Endodermal cell (in vitro differentiated cells): ENCODE measurements at places on chromosomes 5 and 9. TPM values are rescaled to one million over a fixed set of nuclear protein-coding genes. Genes with fewer than 3 reads are reported as not detected.

DNA sequence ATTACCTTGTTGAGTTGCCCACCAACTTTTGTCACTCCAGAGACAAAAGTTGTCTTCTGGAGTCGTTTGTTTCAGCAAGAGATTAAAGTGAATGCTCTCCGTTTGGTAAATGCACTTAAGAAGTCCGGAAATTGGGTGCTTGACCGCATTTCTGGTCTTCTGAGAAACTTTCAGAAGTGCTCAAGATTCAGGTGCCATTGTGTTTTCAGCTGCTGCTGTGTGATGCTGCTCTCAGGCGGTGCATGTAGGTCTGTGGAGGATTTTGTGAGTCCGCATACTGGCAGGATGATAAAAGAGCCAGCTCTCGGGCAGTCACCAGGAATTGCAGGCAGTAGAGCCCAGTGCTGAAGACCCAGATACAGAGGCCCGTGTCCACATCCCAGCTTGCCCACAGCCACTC is 5.9 kb upstream of the NFIL3 start:
- DNase-seq = no peak

DNA sequence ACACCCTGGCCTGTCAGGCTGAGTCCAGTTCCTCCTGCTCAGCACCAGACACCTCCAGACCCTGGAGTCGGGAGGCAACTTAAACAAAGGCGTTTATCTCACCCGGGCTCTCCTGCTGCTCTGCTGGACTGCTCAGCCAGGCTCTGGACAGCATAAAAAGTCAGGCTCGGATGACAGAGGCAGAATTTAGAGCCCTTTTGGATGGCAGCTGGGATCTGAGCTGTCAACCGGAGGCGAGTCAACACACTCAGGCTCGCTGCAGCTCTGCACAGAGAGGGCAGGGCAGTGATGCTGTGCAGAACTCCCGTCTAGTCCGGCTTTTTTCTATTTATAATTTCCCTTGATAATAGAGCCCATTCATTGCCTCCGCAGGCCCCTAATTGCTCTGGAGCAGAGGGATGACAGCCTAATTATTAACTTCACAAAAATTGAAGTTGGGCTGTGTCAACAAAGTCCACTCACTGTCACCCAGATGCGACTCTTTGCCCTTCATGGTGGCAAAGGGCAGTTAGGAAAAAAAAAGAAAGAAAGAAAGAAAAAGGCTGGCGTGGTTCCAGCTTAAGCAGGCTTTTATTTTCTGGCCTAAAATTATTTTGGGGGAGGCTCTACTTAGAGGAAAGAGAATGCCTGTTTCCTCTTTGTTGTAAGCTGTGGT is 37.6 kb downstream of the STC2 start:
- no peak for DNase-seq

DNA sequence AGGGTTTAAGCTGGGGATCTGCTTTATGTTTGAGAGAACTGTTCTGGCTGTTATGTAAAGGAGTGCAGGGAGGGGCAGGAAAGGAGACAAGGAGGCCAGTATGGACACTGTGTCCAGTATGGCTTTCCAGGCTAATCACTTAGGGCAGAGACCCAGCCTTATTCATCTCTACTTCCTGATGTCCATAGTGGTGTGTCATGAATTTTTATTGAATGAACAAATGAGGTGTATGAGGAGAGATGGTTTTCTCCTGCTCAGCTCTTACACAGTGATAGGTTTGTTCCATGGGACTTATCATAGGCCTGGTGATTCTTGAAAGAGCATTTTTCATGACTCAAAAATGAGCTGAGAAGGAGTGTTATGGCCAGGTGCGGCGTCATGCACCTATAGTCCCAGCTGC is 20.5 kb upstream of the FGFR4 start:
- no peak for DNase-seq

DNA sequence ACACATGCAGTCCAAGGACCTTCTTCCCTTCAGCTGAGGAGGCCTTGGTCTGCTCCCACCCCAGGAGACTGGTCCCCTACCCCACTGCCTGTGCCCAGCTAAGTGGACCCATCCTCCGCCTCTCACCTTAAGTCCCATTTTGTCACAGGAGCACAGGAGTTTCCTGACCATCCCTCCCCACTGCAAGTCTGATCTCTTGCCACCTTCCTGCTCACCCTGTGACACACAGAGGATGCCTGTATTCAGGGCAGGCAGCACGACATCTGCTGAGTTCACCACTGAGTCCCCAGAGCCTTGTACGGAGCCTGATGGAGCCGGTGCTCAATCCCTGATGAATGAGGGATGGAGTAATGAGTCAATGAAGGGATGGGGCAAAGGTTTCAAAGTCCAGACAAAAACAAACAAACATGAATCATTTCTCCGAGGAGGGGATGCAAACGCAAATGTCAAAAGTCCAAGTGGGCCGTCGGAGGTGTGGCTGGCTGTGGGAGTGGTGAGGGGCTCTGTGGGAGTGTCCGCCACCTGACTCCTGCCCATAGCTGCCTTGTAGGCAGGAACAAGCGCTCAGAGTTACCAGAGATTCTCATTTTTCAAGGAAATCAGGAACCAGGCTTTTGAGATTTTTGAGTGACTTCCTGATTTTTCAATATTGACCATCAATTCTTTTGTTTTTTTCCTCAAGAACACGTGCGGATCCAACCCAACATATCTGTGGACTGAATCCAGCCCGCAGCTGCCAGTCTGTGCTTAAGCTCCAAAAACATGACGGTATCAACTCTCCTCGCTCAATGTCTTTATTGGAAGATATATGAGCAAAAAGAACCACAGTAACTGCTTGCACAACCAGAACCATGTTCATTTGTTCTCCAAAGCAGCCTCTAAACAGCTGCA is 4.4 kb downstream of the RAPGEF1 start:
- no peak for DNase-seq

DNA sequence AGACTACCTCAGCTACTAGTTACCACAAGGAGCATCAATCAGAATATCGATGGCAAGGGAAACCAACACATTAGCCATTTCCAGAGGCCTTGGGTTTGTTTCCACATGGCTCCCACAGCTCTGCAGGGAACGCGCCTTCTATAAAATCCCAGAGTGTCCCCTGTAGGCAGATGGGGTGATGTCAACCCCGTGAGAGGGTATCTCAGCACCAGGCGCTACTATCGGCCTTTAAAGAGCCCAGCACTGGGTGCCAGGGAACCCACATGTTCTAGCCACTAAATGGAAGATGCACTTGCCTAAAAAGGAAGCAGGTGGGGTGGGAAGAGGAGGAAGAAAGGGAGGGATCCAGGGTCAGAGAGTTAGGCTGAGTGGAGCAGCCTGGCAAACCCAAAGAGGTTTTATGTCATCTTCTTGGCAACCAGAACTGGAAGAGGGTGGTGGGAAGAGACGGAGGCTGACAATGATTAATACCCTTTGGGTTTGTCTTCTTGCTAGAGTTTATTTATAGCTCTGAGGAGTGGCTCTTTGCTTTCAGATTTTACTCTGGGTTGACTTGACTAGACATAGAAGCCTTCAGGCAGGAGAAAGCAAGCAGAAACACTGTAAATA is 19.9 kb downstream of the MACROH2A1 start:
- no peak for DNase-seq

GRCh38 chr5:124920909-124921666 is 174.6 kb upstream of the ZNF608 start:
- no peak for DNase-seq

DNA sequence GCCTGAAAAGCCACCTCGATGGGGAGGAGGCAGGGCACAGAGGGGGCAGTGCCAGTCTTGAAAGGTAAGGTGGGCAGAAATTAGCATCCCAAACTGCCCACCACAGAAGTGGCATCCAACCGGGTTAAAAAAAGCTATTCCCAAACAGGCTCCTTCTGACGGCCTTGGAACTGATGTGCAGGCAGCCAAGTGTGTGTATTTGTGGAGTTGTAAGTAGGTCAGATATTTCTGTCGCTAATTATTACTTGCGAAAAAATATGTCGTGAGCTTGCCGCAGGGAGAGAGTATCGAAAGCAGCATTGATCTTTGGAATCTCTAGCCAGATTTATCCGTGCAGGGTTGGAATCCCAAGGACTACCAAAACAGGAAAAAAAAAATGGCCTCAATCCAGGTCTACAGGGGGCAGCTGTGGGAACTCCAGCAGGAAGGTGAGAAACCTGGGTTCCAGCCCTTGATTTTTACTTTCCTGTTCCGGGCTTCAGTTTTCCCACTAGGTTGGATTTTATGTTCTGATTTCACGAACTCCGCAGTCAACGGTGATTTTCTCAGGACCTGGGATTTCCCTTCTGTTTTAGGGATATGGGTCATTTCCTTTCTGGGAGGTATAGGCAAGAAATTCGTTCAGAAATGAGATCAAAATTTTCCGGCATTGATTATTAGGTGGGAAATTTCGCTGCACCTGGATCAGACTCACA is 200.8 kb downstream of the RGS3 start:
- DNase-seq = peak; percentile 30

DNA sequence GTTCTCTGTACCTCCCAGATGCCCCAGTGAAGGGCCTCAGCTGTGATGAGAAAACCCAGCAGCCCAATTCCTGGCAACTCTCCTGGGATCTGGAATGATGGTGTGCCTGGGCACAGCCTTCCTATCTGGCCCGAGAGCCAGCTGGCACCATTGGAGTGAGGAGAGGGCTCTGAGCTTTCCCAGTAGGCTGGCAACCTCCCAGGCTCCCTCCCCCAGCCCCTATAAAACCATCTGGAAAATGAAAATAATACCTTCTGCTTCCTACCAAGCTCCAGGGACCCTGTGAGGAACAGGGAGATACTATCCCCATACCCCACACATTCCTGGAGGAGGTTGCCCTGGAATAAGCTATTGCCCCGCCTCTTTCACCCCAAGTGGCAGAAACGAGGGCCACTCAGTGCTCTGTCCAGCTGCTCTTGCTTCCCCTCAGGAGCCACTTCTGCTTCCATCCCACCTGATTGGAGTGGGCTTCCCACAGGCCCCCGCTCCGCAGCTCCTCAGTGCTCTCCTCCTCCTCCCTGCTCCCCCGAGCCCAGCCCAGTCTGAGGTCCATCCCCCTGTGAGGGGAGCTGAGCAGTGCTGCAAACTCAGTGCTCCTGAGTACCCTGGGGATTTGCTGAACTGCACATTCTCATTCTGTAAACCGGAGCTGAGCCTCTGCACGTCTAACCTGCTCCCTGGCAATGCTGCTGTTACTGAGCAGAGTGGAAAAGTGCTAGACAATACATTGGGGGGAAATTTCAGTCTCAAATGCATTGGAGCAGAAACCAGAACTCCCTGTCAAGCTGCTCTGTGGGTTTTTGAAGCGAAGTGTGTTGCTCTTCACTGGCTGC is 74.7 kb downstream of the THBS4 start:
- DNase-seq = peak; percentile 71

DNA sequence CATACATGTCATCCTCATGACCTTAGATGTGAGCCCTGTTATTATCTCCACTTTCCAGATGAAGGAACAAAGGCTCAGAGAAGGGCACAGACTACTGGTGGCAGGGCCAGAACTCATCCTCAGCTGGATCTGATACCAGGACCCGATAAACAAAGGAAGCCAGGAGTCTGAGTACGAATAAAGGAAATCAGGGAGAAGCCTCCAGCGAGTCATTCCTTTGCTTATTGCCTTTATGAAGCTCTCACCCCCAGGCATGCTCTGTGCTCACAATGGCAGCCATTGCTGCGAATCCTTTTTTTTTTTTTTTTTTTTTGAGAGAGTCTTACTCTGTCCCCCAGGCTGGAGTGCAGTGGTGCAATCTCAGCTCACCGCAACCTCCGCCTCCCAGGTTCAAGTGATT is 130.1 kb downstream of the GAPVD1 start:
- DNase-seq = no peak

- DNase-seq = no peak
Measured at GRCh38 chr9:33498387-33498786, 24.7 kb upstream of the NOL6 start.

- no peak for DNase-seq
Measured at GRCh38 chr5:149470942-149471341, 80.3 kb downstream of the CSNK1A1 start.

DNA sequence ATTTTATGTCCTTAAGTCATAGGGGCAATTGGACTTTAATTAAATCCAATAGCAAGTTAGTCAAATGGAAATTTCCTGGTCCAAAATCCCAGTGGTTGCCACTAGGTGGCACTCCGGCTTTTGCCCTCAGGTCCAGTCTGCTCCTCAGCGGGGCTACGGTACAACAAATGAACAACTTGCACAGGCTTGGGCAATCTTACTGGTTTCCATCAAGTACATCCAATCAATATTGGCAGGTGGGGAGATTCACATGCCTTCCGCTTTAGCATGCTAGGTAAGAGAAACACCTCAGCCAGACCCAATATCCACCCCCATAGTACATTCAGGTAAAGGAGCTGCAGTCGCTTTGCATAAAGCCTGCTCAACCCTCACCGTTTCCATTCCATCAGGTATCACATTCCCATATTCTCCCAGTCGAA is 6.3 kb upstream of the MXD3 start:
- peak; percentile 91 for DNase-seq

DNA sequence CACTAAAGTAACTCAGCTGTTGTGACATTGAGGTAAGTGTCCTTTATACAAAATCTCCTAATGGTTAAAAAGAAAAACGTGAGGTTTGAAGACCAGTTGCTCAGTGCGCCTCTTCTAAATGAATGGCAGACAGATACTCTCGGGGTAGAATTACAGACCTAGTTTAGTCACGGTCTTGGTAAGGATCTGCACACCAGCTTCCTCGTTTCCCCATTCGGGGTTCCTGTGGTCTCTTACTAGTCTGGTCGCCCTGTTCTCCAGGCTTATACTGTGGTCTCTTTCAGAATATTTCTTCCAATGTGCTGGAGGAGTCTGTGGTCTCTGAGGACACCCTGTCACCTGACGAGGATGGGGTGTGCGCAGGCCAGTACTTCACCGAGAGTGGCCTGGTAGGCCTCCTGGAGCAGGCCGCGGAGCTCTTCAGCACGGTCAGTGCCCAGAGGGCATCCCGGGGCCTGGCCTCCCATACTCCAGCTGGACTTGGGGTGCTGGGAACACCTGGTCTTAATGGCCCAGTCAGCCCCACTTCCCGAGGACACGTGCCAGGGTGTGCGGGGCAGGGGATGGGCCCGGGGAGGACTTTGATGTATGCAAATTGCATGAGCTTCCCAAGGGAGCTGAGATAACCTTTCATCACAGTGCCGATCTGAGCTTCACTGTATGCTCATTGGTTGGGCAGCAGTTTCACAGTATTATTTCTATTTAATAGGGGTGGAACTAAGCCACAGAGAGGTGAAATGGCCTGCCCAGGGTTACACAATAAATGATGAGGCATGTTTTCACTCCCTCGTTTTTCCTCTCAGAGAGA is 224.5 kb downstream of the DOCK8 start:
- no peak for DNase-seq

DNA sequence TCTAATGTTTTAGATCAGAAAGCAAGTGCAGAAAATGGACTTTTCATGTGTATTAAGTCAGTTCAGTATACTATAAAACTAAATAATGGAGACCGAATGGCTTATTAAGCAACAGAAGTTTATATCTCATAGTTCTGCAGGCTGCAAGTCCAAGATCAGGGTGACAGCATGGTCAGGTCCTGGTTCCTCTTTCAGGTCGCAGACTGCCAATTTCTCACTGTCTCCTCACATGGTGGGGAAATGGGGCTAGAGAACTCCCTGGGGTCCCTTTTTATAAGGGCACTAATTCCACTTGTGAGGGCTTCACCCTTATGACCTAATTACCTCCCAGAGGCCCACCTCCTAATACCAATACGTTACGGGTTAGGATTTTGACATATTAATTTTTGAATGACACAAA is 48.7 kb downstream of the RICTOR start:
- no peak for DNase-seq

The NCS1 gene
- total RNA-seq = 40.6 and 42.9 TPM in 2 replicates

The ENTPD2 gene
- total RNA-seq = 1.2 to 9.1 TPM (median 2.3 TPM) in 3 replicates

The ITGA2 gene
- total RNA-seq = 1.3 and 1.7 TPM in 2 replicates

The NUDT12 gene
- 14.0 and 15.3 TPM in 2 replicates for total RNA-seq

The PTPN3 gene
- total RNA-seq = 4.6 to 6.1 TPM (median 5.0 TPM) in 3 replicates

The GKAP1 gene
- total RNA-seq = 13.5 to 16.5 TPM (median 14.2 TPM) in 3 replicates

The GABRA6 gene
- total RNA-seq = not detected in 2 replicates

The SPOUT1 gene
- total RNA-seq = 86.5 and 88.9 TPM in 2 replicates

The CBY3 gene
- total RNA-seq = not detected in 2 replicates

The CD14 gene
- not detected in 2 replicates for total RNA-seq

The PIP5K1B gene
- total RNA-seq = 8.0 to 16.4 TPM (median 8.5 TPM) in 3 replicates

The ZDHHC11B gene
- 0.90 and 1.3 TPM in 2 replicates for total RNA-seq
